ENCODE measurements at places on chromosomes 3 and 15.

- no peak for DNase-seq
These were observed 386.2 kb downstream of the EFHB start for GRCh38 chr3:19547665-19548464.

DNA sequence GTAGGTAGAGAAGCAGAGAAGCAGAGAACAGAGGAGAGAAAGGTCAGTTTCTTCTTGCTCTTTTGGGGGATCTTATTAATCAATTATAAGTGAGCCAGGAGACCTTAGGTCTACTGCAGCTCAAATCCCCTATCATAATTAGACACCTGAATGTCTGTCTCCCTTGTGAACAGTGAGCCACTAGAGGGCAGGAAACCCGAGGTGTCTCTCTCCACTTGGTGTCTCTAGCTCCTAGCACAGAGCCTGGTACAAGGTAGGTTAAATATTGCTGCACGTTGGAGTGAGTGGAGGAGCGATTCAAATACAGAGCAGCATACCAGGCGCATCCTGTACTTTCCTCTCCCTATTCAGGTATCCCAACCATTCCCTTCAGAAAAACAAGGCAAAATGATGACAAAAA is 2.0 kb upstream of the ST8SIA2 start:
- DNase-seq = no peak

DNA sequence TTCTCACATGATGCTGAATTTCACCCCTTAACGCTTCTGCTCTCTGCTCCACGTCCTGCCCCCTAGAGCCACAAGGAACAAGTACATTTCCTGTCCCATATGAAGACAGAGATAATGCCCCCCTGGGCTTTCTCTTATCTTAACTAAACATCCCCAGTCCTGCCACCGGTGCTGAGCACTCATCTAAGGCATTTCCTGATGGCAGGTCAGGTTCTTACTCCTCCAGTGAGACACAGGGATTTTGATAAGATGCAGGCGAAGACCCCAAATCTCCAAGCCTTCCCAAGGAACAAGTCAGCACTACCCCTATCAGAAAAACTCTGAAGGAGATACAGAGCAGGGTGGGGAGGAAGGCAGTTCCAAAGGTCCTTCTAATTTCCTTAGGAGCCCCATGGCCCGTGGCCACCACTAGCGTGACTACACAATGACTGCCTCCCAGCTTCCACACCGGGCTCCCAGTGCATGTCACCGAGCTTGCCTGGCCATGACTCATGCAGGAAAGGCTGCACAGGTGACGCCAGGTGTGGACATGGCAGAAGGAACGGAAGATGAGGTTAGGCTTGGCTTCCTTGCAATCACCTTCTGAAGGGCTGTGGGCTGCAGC is 152.9 kb downstream of the XXYLT1 start:
- DNase-seq = no peak

- no peak for DNase-seq
These were observed 125.6 kb upstream of the ROPN1 start for GRCh38 chr3:124117486-124117885.

DNA sequence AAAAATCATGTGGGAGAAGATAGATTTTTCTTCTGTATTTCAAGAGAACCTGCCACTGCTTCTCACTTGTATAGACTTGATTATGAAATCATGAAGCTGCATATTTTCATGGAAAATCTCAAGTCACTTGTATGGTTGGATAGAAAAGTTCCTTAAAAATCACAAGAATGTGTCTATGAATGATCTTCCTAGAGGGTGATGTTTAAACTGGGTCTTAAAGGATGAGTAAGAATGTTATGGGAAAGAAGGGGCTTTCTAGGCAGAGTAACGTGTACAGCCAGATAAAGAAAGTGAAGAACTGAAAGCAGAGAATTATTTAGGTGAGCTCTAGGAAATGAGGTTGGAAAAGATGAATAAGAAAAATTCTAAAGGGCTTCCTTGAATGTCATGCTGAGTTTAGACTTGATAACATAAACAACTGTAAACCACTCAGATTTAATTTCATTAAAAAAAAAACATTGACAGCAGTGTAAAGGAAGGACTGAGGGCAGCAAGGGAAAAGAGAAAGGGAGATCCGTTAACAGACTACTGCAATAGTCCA is 5.0 kb downstream of the CD47 start:
- DNase-seq = no peak

DNA sequence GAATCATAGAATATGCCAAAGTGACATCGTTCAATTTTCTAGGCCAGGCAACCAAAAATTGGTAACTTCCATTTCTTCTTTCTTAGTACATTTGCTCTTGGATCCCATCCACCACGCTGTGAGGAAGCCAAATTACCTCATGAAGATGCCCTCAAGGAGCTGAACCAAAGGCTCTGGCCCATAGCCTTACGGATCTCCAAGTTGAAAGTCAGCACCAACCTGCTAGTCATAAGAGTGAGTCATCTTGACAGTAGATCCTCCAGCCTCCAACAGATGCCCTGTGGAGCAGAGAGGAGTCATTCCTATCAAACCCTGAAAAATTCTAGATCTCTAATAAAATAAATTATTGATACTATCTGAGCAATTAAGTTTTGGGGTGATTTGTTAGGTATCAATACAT is 322.5 kb upstream of the COL8A1 start:
- no peak for DNase-seq
